Activated CD8-positive, alpha-beta memory T cell treated with anti-CD3 and anti-CD28 coated beads, Interleukin-2, amount 50 U/mL, for 4 hours (primary cell): ENCODE measurements at places on chromosomes 3 and 15.

DNA sequence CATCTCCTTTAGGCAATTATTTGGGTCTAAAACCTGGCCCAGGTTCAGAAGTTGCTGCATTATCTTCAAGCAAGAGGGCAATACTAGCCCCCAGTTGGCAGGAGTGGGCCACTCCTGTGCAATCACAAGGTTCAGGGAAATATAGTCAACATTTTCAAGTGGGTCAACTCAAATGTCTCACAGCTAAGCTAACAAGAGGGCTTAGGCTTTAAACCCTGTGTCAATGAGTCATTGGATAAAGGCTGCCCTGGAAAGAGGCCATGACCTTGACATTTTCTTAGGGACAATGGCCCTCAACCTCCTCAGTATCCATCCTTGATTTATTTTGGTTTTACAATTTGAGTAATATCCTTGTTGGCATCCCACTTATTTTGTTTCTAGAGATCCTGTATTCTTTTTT lies 73.5 kb upstream of the DCP1A start:
- DNase-seq: no peak

DNA sequence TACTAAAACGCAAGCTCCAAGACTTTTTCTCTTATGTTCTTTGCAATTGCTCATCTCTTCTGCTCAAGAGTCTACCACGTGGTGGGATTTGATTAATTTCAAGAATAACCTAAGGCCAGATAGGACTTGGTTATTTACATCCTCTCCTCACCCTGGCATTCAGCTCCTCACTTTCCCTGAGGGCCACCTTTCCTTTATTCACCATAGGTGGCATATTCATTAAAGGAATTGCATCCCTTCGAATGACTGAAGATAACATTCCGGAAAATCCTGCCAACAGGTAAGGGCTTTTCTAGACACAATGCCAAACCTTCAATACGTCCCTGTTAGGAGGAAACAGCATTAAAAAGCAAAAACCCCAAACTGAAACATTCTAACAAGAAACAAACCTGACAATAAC lies 220.0 kb upstream of the KBTBD8 start:
- no peak for DNase-seq

GRCh38 chr3:66858656-66859381 lies 139.3 kb upstream of the KBTBD8 start:
- no peak for DNase-seq

GRCh38 chr15:94015324-94015723 lies 216.0 kb upstream of the MCTP2 start:
- no peak for DNase-seq

GRCh38 chr3:59321881-59322540 lies 272.2 kb upstream of the CFAP20DC start:
- DNase-seq: no peak

DNA sequence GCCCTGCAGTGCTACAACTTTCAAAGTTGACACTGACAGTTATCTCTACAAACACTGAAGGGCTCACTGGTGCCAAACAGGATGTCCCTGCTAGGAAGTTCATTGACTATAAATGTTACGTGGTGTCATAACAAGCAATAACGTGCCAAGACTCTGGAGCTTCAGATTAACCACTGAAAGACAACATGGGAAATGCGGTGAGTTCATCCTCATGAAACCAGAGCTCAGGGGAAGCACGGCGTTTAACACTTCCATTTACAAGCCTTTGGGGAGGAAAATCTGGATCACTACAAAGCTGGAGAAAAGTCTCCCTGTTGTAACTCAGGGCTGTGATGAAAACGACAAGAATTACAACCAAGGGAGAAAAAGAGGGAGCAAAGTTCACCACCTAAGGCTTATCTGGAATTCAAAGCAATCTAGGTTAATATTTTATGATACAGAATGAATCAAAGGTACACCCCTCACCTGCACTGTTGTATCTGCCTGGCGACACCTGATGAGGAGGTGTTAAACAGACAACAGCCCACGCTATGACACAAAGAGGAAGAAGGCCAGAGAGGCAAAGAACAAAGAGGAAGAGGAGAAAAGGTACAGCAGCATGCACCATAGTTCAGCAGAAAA lies 27.0 kb downstream of the SHQ1 start:
- peak; percentile 22 for DNase-seq

DNA sequence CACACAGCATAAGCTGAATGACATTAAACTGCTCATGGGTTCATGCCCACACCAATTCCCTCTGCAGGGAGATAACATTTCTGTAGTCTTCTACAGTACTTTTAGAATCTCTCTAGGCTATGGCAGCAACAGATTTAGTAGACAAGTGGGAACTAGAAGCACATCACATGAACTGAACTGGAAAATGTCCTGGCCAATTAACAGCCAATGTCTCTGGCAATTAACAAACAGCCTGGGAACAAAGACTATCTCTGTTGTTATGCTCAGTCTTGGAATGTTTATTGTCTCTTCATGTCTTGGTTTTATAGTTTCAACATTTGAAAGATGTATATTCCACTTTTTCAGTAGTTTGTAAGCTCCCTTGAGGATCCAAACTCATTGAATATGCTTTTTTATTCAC lies 523.2 kb upstream of the NAALADL2 start:
- DNase-seq: no peak

DNA sequence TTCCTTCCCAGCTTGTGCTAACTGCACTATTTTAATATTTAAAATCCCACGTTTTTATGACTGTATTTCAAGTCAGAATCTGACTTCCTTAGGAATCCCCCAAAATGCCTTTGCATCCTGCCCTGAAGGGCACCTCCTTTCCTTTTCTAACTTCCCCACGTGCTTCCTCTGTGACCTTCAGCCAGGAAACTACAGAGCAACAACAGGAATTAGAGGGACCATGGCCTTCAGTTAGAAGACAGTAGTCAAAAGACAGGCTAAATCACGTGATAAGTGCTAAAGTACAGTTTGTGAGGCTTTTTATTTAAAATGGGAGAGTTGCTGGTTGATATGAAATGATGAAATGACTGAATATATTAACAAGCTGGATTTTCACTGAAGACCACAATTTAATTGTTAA lies 11.8 kb upstream of the ABHD10 start:
- DNase-seq: no peak

DNA sequence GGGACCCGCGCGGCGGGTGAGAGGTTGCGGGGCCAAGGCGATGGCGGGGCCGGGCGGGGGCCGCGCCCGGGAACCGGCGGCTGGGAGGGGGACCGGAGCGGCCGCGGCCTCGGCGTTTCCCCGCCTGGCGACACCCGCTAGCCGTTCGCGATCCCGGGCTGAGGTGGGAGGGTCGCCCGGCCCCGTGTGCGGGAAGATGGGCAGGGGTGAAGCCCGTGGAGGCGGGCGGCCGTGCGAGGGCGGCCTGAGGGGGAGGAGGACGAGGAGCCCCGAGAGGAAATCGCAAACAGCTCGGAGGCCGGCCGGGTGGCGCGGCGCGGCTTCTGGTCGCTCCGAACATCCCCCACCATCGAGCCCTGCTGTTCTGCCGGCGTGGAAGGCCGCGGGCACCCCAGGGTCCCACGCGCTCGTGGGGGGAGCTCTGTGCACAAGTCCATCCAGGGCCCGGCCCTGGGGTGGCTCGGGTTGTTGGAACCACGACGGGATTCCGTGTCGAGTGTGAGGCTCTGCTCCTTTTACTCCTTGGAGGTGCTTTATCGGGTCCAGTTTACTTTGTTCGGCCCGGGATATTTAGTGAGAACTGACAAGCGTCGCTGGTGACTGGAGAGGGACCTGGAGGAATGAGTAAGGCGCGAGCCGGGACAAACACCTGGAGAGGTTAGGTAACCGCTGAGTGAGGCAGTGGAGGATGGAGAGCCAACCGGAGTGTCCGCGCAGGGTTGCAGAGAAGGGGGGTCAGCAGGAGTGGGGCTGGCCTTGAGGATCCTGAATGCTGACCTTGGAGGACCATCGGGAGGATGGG lies 728 bp downstream of the CRTC3 start:
- DNase-seq: peak; percentile 52

GRCh38 chr3:58266577-58266976 lies 29.0 kb downstream of the ABHD6 start:
- no peak for DNase-seq

DNA sequence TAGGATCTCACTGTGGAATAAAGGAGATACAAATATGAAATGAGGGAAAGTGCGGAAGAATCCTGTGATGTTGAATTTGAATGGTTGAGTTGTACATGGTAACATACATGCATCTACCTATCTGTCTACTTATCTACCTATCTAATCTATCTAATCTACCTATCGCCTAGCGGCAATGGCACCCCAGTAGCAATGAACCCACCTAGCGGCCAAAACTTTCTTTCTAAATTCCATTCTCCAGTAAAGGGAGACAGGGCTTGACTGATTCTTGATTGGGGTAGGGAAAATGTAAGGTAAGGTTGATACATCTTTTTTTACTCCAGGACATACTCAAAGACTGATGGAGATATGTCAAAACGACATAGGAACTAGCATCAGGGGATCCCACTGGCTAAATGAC lies 345.0 kb downstream of the FHIT start:
- no peak for DNase-seq

- no peak for DNase-seq
Observed at GRCh38 chr3:171758109-171758508, 52.2 kb downstream of the PLD1 start.

DNA sequence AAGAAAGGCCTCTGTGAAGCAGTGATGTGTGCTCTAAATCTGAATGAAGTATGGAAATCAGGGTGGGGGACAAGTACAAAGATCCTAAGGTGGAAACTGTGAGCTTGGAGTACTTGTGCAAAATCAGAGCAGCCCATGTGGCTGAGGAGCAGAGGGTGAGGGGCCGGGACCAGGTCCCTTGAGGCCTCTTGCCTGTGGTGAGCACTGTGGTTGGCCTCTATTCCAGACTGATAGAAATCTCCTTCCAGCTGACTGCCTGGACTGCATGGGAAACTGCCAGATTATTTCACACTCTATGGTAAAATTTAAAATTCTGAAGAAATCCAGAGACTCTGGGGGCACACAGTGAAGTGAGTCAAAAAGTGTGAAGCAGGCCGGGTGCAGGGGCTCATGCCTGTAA lies 81.4 kb downstream of the TM4SF4 start:
- no peak for DNase-seq

- no peak for DNase-seq
Observed at GRCh38 chr3:172174513-172175253, 135.3 kb downstream of the FNDC3B start.

DNA sequence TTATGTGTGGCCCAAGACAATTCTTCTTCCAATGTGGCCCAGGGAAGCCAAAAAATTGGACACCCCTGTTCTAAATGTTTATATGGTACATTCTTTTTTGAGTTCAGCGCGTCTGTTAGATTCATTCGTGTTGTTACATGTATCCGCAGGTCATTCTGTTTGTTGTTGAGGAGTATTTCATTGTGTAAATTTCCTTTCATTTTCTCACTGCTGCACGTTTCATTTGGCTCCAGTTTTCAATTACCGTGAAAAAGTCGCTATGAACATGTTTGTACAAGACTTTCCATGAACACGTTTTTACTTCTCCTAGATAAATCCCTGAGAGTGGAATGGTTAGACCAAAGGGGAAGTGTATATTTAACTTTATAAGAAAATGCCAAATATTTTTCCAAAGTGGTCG lies 7.5 kb upstream of the OPA1 start:
- DNase-seq: no peak

- DNase-seq: no peak
Observed at GRCh38 chr15:63043335-63044076, 959 bp downstream of the TPM1 start.

DNA sequence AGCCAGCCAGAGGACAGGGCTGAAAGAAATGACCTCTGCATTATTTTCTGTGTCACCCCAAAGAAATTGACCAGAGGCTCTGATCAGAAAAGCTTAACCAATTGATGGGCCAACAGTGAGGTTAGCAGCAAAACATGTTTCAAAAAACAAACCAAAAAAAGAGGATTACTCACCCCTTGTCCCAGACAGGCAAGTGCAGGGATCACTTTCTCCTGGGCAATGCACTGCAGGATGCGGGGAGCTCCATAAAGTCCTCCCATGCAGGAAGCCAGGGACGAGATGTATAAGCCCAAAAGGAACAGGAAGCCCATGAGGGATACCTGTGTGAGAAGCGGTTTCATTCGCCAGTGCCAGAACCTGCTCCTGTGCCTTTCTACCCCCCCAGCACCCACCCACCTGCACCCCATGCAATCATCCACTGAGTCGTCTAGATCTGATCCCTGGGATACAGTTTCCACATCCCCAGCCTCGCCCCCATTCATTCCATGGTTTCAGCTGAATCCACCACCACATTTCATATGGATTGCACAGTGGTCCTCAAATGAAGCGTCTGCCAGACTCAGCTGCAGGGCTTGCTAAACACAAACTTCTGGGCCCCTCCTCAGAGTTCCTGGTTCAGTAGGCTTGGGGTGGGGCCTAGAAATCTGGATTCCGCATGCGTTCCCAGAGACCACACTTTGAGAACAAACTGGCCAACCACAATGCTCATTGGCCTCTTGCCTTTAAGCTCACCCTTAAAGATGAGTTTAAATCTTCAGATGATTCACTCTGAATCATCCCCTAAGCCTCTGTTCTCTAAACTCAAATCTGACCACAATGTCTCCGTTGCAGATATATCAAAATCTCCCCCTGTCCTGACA lies 54.4 kb upstream of the HEG1 start:
- no peak for DNase-seq

DNA sequence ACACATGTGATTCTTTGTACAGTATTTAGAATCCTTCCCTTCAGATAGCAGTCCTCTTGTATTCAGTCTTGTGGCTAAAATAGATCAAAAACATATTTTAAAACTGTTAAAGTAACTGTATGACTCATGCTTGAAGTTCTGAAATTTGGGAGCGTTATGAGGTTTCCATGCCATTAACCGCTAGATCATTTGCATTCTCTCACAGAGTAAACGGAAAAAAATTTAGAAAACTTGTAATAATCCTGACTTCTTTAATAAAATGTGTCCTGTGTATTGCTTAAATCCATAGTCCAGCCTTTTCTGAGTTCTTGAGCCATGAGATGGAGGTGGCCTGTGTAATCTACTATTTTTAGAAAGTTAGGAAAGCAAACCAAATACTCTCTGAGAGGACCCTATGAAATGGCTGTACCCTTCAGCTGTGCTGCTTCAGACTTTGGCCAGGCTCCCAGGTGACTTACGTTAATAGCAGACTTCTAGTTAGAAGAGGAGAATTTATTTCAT lies 33.8 kb downstream of the MBNL1 start:
- DNase-seq: no peak

DNA sequence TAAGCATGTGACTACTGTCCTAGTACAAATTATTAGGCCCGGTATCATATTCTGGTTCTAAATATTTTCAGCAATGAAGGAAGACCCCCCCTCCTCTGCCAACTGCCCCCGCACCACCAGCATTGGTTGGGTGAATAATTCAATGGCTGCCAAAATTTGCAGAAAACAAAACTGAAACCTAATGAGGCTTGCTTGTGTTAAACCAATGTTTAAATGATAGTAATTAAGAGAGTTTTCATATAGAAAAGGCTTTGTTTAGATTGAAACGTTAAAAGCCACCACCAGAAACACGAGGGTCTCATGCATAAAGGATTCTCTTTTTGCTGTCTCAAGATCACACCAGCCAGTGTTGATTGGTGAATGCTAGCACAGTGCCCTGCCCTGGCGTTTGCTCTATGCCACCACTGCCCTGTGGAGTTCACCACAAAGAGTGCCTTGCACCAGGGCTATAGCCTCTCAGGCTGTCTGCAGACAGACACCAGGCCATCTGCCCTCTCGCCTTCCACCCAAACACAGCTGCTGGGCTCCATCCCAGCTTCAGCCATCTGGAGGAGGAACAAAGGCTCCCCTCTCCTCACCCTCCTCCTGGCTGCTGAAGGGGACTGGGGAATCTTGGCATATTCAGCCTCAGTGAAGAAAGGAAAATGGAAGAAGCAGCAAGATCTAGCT lies 200.3 kb upstream of the PFN2 start:
- DNase-seq: no peak
